Ureter (tissue), 1 donor: ENCODE measurements at places on chromosomes 12 and 14. TPM values are rescaled to one million over a fixed set of nuclear protein-coding genes. Genes with fewer than 3 reads are reported as not detected.

DNA sequence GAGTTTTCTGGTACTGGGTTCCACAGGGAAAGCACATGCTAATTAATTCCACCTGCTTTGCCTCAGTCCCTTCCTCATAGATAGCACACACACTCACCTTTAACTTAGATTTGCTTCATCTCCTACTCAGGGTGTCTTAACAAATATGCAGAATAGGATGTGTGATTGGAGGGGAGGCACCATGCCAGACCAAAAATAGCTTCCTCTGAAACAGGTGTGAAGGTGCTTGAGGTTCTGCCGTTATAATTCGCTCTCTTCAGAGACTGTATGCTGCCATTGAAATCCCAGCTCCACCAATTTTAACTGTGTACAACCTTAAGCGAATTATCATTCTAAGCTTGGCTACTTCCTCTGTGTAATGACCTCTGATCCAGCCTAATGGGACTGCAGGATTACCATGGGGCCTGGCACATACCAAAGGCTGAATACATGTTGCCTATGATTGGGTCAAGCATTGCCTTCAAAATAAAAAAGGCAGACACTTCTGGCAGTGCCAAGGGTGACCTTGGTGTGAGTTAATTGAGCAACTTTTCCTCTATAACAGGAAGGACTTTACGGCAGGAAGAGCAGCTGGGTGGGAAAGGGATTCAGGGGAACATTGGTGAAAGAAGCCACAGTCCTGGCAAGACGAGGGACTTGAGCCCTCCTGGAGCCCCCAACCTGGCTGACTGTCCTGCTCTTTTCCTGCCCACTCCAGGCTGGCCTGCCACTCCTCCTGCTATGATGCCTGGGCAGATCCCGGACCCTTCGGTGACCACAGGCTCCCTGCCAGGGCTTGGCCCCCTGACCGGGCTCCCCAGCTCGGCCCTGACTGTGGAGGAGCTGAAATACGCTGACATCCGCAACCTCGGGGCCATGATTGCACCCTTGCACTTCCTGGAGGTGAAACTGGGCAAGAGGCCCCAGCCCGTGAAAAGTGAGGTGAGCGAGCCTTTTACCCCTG is 9.7 kb downstream of the JDP2 start:
- no peak for DNase-seq

- no peak for DNase-seq
These were observed 36.2 kb downstream of the PAPOLA start for GRCh38 chr14:96538097-96538989.

DNA sequence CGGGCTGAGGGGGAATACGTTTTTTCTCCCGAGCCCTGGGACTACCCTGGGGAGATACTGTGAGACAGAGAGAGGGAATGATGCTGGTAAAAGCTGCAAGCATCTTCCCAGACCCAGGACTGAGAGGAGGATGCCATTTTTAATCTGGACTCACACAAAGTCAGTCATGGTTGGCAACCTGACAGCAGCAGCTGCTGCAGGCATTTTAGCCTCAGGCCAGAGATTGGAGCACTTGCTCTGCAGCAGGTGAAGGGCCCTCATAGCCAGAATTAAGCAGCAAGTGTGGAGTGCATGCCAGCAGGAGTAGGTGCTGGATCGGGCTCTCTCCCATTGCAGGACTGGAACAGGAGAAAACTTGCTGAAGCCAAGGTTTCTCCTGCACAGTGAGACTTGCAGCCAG is 361.1 kb upstream of the CLEC14A start:
- no peak for DNase-seq

- DNase-seq, result no peak
These were observed 1.1 kb downstream of the IGF1 start for GRCh38 chr12:102479099-102479885.

GRCh38 chr14:68127166-68127565 is 307.6 kb downstream of the RAD51B start:
- no peak for DNase-seq

DNA sequence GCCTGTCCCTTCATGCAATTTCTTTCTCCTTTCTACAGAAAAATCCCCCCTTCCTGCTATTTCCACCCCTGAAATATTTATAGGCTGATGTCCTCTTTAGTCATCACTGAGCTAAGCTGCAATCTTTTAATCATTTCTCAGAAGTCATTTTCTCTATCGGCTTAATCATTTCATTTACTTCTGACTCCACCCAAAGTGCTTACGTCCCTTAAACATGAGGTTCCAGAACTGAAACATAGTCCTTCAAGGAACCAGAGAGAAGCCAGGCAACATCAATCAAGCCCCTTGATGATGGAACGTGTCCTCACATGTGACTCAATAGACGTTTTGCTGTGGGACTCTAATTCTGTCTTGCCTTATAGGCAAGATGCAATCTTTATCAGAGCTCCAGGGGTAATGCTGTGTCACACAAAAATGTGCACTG is 148.7 kb upstream of the KRR1 start:
- DNase-seq, result no peak

GRCh38 chr12:119005913-119006312 is 24.6 kb downstream of the SRRM4 start:
- no peak for DNase-seq

GRCh38 chr12:87336814-87337336 is 692.3 kb downstream of the C12orf50 start:
- DNase-seq, result no peak

GRCh38 chr14:89202413-89203190 is 214.4 kb downstream of the FOXN3 start:
- no peak for DNase-seq

DNA sequence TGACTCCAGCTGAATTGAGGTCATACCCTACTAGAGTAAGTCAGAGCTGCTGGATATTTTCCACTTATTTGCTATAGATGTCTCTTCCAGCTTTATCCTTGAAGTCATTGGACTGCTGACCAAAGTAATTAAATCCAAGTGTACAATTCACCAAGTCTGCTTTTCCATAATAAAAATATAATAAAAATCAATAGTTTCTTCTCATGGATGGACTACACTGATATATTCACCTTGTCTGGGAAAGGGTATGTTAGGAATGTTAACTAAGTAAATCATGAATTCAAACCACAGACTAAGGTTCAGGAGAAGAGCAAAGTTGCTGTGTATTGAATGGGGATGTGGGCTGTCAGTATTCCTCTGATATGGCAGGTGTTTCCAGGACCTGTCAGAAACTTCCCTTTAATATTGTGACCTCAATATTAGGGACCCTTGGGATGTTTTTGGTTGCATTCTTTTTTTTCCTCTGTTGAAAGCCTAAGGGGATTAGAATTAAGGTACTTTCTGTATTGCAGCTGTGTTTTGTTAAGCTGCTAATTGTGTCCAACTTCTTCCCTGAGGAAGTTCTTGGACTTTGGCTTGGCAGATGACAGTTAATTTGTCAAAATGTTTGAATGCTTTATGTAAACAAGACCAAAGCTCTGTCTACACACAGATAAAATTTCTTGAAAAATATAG is 284.0 kb downstream of the ATP23 start:
- no peak for DNase-seq

DNA sequence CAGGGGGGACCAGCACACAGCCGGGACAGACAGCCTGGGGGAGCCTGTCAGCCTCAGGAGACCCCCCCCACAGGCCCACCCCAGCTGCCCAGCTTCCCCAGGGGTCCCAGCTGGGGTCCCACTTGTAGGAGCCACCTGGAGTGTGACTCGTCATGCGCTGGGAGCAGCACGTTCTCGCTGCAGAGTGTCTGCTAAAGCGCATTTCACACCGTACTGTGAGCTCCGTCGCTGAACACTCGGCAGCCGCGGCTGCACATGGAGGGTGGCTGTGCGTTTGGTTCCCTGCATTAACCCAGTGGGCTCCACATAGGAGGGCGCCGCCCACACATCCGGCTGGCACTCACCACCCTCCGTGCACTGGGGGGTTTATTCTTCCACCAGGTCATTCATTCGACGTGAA is 56.7 kb downstream of the FBRSL1 start:
- no peak for DNase-seq

GRCh38 chr12:132465269-132466190 is 24.4 kb upstream of the FBRSL1 start:
- DNase-seq, result no peak

DNA sequence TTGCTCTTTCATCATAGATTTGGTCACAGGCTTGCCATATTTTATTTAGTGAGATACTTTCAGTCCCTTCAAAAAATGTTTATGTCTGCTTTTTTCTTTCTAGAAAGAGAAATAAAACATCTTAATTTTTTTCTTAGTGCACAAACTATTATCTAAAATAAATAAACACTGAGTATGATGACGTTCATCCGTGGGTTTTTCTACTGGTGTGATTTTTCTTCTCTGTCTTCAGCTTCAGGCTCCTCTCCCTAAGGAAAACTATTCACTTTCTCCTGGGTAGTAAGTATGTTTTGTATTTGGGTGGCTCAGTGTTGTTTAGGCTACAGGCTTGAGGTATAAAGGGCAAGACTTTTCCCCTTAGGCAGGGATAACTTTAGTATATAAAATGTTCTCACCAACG is 154.7 kb downstream of the DACT1 start:
- DNase-seq, result no peak

GRCh38 chr12:62854024-62854423 is 80.9 kb downstream of the PPM1H start:
- no peak for DNase-seq

- DNase-seq, result no peak
These were observed 98.7 kb downstream of the GAS2L3 start for GRCh38 chr12:100672075-100672592.

- DNase-seq, result no peak
These were observed 315.5 kb upstream of the FLRT2 start for GRCh38 chr14:85214471-85214870.

- DNase-seq, result no peak
These were observed 588 bp upstream of the TWF1 start for GRCh38 chr12:43806737-43807072.

DNA sequence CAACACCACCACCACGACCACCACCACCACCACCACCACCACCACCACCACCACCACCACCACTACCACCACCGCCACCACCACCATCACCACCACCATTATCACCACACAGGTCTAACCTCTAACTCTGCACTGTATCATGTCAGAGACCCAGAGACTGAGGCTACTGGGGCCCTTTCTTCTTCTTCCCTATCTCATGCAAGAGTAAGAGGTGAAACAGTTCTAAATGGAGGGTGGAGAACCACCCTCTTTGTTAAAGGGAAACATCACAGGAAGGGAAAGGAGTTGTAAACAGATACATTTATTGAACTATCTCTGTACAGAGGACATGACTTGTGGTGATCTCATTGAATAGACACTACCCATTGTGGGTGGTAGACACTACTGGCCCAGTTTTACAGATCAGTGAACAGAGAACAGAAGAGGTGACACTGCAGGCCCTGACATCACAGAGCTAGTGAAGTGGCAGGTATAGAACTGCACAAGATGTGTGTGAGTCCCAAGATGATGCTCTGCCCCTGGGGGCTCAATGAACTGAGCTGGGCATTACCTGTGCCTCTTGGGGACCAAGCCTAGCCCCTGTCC is 91.6 kb downstream of the FOXN3 start:
- DNase-seq, result no peak

DNA sequence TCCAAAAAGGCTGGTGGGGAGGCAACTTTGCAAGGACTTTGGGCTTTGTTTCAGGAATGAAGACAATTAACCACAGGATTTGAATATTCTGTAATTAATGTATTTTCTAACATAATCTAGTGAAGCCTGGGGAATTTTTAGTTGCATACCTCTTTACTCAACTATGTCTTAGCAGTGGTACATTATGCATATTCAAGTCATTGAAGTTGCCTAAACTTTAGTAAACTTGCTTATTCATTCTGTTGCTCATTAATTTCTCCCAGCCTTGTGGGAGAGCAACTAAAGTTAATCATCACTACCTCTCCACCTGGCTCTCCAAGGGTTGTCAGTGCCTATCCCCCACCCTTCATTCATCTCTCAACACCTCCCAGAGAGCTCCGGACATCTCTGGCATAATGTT is 54.2 kb downstream of the IFNG-AS1 start:
- no peak for DNase-seq

DNA sequence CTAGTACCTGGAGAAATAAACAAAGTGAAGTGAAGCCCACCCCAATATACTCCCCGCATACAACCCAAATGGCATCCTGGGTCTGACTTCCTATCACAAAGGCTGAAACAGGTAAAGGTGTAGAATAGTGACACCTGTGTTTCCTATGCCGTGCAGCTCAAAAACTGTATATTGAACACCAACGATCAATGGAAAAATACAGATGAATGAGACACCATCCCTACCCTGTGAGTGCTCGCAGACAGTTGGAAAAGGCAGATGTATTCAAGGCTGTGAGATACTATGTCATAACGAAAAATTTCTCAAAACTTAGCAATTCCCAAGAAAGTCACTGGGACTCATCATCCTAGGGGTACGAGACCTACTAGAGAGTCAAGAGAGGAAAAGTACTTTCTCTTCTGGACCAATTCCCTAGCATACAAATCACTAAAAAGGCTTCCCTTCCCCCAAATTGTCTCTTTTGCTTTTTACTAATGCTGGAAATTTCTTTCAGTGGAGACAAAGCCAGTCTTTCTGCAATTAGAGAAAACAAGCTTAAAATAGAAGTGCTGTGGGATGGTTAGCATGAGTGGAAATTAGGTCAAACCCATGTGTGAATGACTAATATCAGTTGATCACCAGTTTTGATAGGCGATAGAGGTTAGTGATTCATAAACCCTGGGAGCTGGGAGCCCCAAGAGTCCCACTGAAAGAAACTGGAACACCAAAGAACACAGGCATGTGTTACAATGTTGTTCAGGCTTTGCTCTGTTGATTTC is 249.7 kb downstream of the SPTSSA start:
- no peak for DNase-seq

DNA sequence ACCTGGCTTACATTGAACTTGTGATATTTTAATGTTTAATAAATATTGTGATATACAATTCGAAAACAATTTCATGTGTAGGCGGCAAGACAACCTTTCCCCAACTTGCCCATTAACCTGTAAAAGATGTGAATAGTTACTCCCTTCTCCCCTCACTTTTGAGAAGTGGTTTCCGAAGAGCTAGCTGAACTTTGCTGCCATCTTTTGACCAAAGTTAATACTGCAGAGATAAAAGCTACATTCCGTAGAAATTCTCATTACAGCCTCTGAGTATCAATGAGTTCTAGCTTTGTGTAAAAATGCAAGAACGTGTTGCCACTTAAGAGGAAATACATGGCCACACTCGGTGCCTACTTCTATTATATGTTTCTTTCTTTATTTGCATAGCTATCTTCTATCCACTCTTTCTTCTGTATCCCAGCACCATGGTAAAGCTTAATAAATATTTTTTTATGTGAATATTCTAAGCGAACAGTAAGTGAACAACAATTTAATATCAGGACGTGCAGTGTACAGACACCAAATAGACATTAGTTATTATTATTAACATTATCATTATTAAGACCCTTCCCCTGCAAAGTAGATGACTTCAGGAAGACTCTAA is 105.1 kb upstream of the TMEM260 start:
- no peak for DNase-seq

- no peak for DNase-seq
These were observed 14.6 kb upstream of the EIF2B2 start for GRCh38 chr14:74988131-74988530.

Gene CFAP54
- total RNA-seq, result 2.6 TPM

Gene PLD4
- total RNA-seq, result 2.6 TPM

Gene PLEK2
- 21.7 TPM for total RNA-seq

Gene LRRC10
- not detected for total RNA-seq

Gene GDF3
- total RNA-seq, result not detected

Gene KRT83
- not detected for total RNA-seq

Gene MANSC4
- total RNA-seq, result not detected

Gene APOF
- not detected for total RNA-seq

Gene DERA
- 23.1 TPM for total RNA-seq

Gene ADCY4
- 61.7 TPM for total RNA-seq

Gene CPSF2
- total RNA-seq, result 60.3 TPM

Gene PRKD1
- total RNA-seq, result 19.8 TPM

Gene OR4M1
- total RNA-seq, result not detected

Gene TOMM20L
- not detected for total RNA-seq

Gene FITM1
- 0.55 TPM for total RNA-seq

Gene MMP17
- 2.0 TPM for total RNA-seq

Gene GNB3
- 4.5 TPM for total RNA-seq

Gene PAX9
- 2.1 TPM for total RNA-seq
